ENCODE measurements at places on chromosomes 7 and 10. TPM values are rescaled to one million over a fixed set of nuclear protein-coding genes. Genes with fewer than 3 reads are reported as not detected.

DNA sequence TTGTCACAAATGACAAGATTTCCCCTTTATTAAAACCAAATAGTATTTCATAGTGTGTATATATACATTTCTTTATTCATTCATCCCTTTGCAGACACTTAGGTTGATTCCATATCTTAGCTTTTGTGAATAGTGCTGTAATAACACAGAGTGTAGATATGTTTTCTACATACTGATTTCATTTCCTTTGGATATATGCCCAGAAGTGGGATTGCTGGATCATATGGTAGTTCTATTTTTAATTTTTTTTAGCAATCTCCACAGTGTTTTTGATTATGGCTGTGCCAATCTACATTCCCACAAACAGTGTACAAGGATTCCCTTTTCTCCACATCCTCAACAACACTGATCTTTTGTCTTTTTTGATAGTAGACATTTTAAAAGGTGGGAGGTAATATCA is 46.4 kb downstream of the CSTF2T start:
- DNase-seq = no peak

DNA sequence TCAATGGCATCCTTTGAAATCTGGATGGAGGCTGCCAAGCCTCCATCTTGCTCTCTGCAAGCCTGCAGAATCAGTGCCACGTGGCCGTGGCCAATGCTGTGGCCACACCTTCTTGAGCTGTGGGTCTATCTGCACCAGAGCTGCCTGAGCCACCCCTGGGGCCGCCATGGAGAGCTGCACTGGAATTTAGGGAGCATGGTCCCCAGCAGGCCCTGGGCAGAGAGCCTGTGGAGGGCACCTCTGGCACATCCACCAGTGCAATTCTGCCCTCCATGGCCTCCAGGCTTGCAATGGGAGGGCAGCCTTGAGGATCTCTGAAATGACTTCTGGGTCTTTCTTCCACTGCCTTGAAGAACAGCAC is 55.6 kb upstream of the NKX6-2 start:
- no peak for DNase-seq

GRCh38 chr7:18590744-18591340 is 95.3 kb downstream of the HDAC9 start:
- DNase-seq = peak; percentile 74

- DNase-seq = peak; percentile 41
Measured at GRCh38 chr7:116966601-116967000, 13.3 kb downstream of the ST7 start.

- no peak for DNase-seq
Measured at GRCh38 chr10:107847620-107848019, 683.1 kb upstream of the SORCS1 start.

DNA sequence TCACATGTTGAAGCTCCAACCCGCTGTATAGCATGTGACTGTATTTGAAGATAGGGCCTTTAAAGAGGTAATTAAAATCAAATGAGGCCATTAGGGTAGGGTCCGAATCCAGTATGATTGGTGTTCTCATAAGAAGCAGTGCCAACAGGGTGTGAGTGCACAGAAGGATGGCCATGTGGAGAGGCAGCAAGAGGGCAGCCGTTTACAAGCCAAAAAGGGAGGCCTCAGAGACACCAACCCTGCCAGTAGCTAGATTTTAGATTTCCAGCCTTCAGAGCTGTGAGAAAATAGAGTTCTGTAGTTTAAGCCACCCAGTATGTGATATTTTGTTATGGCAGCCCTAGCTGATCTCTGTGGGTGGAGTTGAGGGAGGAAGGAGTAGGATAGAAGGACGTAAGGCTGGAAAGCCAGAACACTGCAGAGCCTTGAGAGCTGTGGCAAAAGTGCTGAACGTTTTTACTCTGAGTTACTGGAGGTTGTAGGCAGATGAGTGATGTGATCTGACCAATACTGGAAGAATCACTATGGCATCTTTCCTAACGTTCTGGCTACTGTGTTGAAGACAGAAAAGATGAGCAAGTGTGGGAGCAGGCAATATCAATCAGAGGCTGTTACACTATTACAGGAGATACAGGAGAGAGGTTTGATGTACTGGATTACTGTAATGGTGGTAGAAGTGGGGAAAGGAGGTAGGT is 334.9 kb downstream of the ELMO1 start:
- no peak for DNase-seq

Gene LRRC18
- not detected for total RNA-seq

Gene BICC1
- 39.3 TPM for total RNA-seq

Gene TET1
- total RNA-seq = 8.4 TPM

Gene SOSTDC1
- total RNA-seq = not detected

Gene ATXN7L1
- total RNA-seq = 17.3 TPM
